Hepatocyte (in vitro differentiated cells): ENCODE measurements at places on chromosomes 6 and 20. TPM values are rescaled to one million over a fixed set of nuclear protein-coding genes. Genes with fewer than 3 reads are reported as not detected.

Gene SLC9A8
- 4.9 and 8.2 TPM in 2 replicates for polyA plus RNA-seq

Gene FNDC11
- 0.79 and 2.1 TPM in 2 replicates for polyA plus RNA-seq

Gene BMP7
- polyA plus RNA-seq, result 9.1 and 11.4 TPM in 2 replicates

Gene SLC22A1
- 10.2 and 12.9 TPM in 2 replicates for polyA plus RNA-seq

Gene GLP1R
- polyA plus RNA-seq, result not detected in 2 replicates

Gene DDO
- polyA plus RNA-seq, result 0.39 TPM in 1 of 2 replicates, not detected in the other

Gene CNR1
- 1.1 and 1.6 TPM in 2 replicates for polyA plus RNA-seq

DNA sequence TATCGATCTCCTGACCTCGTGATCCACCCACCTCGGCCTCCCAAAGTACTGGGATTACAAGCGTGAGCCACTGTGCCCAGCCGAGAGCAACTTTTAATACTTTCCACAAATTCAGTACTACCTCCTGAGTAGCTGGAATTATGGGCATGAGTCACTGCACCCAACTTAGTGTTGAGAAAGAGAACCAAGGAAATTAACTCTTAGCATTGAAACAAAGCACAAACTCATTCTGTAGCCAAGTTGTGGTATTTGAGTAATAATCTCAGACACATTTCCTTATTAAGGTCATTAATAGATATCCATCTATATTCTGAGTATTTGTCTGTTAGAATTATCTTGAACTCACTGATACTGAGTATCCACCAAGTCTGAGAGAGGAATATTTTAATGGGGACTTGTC, 14.3 kb upstream of the ELOVL2 start:
- H3K4me3 ChIP-seq, result no peak overlapping the region
- H3K4me1 ChIP-seq, result no peaks in the 10 kb centered on the region
- DNase-seq, result no peak
- no peaks in the 10 kb centered on the region for H3K27me3 ChIP-seq
- no peak overlapping the region for H3K27ac ChIP-seq
- no peaks in the 10 kb centered on the region for H3K36me3 ChIP-seq

GRCh38 chr6:112665815-112666214, 318.7 kb downstream of the RFPL4B start:
- no peak overlapping the region for H3K27ac ChIP-seq
- no peak for DNase-seq
- no peaks in the 10 kb centered on the region for H3K4me1 ChIP-seq

DNA sequence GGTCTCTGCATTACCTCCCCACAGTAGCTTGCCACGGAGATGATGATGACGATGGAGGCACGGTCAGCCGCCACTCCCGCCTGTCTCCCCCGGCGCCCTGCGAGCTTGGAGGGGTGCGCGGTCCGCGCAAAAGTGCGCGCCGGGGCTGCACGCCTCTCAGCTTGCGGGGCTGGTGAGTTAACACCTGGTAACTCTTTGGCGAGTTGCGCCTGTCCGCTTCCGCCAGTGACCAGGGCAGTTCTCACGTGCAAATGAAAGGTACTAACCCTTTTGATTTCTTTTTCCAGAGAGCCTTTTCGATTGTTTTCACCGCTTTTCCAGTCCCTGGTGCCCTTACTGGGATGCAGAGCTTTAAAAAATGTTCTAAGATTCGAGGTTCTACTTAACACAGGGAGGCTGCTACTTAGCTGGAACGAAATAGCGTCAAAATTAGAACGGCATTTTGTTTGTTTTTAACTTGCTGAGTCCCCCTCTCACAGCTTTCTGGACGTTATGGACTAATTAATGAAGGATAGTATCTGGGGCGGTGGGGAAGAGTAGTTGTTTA, 6.2 kb downstream of the GRIK2 start:
- no peak overlapping the region for H3K4me3 ChIP-seq
- H3K27ac ChIP-seq, result no peak overlapping the region
- no peak for DNase-seq

DNA sequence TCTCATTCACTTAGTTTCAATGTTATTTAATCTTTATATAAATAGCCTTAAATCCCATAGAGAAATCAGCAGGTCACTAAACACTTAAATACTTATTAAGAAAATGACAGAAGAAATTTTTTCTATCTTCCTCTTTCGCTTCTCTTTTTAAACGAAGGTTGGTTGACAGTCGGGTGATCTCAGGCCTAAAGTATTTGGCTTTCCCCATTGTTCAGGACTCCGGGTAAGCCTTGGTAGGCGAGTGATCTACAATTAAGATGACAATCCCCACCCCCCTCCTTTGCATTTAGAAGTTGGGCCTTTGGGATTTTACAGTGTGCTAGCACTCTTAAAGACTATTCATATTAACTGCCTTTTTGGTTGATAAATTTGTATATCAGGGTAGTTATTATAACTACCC, 19.7 kb upstream of the UTRN start:
- peaks cover 26% of the 10 kb centered on the region for H3K4me1 ChIP-seq
- no peaks in the 10 kb centered on the region for H3K27me3 ChIP-seq
- peak overlapping the region; percentile 89 for H3K27ac ChIP-seq
- H3K36me3 ChIP-seq, result no peaks in the 10 kb centered on the region

DNA sequence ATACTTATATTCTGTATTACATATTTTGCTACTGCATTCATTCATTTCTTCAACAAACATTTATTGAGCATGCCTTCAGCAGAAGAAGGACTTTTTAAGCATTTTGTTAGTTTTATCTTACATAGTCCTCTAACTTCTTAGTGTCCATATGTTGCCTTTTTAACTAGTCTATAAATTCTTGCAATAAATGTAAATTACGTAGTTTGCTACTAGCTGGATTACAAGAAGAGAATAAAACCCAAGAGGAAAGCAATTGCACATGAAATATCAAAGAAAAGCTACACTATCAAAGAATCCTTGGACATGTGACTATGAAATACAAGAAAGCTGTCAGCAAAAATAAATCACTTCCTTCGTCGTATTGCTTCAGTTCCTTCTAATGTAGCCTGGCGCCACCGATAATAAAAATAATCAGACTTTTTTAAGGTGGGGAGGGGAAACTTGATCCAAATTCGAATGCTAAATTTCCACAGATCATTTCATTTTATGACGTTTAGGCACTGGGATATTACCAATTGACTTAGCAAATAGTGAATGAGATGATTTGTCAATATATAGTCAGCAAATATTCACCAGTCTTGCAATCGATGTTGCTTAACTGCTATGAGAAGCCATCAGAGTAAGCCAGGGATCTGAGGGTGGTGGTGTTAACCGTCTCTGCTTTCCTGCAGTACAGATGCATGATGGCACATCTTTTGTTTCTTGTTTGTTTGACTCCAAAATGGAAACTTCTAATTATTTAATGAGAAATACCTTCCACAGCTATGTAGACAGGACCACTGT, 258.7 kb upstream of the EXOC2 start:
- no peaks in the 10 kb centered on the region for H3K27me3 ChIP-seq

DNA sequence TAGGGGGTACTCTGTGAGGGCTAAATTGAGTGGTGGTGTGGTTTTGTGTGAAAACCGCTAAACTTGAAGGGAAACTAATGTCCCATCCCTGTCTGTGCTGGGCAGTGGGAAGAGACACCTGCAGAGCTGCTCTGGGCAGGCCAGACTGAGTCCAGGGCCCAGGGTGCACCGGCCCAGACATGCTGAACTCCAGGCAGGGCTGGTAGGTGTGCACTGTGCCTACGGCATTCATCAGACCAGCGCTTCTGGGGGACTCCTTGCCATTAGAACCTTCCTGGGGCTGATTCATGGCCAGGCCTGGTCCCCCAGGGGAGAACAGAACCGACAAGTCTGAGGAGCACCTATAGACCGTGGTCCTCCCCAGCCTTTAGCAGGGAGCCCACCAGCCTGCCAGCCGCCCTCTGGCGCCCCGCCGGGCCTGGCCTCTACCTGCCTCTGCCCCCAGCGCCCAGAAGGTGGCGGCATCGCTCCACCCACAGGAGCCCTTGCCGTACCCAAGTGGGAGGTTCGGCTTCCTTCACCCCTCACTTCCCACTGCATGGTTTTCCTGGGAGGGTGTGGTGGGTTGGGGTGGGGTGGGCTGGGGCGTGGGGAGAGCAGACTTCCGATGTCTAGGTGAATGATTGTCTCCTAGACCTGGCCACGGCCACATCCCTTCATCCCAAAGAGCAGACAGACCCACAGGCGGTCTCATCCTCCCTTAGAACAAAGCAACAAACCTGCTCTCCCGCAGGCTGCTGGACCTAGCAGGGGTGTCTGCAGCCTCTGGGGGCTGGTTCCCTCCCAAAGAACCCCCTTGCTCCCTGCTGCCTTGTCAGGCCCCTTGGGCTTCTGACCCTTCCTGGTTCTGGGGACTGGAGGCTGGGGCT, 15.5 kb downstream of the CCDC167 start:
- H3K27me3 ChIP-seq, result no peaks in the 10 kb centered on the region
- no peaks in the 10 kb centered on the region for H3K36me3 ChIP-seq
- H3K4me1 ChIP-seq, result no peaks in the 10 kb centered on the region
- DNase-seq, result peak; percentile 79
- no peak overlapping the region for H3K27ac ChIP-seq

DNA sequence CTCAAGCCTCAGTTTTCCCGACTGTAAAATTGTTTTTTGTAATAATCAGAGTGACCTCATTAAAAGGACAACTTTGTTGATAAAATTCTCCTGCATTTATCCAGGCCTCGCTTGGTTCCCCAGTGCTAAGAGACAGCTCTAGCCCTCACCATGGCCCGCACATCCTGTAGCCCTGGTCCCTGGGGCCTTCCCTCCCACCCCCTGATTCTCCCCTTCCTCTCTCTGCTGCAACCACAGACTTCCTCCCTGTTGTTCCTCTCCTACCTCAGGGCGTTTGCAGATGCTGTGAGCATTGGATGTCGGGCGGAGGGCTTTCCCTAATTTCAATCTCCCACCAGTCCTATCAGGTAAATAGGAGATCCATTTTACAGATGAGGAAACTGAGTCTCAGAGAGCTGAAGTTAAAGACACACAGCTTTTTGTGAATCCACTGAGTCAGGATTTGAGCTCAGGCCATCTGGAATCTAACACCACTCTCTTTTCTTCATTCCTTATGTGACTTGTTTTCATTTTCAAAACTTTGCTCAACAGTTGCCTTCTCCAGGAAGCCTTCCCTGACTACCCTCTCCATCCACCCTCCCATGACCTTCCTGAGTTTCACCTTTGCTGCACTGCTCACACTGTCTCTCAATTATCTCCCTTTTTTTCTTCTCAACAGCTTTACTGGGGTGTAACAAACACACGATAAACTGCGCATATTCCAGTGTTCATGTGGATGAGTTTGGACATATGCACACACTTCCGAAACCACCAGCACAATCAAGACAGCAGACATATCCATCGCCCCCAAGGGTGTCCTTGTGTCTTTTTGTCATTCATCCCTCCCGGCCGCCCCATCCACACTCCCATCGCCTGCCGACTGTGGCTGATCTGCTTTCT, 107.1 kb downstream of the CEBPB start:
- H3K4me3 ChIP-seq, result no peak overlapping the region
- DNase-seq, result no peak
- peaks cover 5% of the 10 kb centered on the region for H3K4me1 ChIP-seq
- no peaks in the 10 kb centered on the region for H3K36me3 ChIP-seq
- H3K27me3 ChIP-seq, result no peaks in the 10 kb centered on the region

GRCh38 chr6:137829641-137830083, 37.4 kb upstream of the TNFAIP3 start:
- H3K36me3 ChIP-seq, result no peaks in the 10 kb centered on the region
- H3K4me1 ChIP-seq, result no peaks in the 10 kb centered on the region
- H3K27me3 ChIP-seq, result no peaks in the 10 kb centered on the region
- H3K4me3 ChIP-seq, result no peak overlapping the region
- peak overlapping the region; percentile 56 for H3K27ac ChIP-seq
- DNase-seq, result peak; percentile 25

DNA sequence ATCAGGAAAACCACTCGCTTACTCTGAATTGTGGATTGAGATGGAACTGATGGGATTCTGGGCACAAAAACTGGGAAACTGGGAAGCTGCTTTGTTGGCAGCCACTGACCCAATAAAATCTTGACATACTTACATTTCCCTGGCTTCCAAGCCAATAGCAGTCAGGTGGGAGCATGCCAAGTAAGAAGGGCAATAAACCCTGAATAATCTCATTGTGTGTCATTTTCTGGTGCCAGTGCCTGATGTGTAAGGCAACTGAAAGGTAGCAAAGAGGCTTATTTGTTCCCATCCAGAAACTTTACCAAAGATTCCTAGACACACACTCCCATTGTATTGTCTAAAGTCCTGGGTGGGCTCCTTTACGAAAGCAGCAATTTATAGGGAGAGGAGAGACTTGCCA, 93.2 kb downstream of the TBX18 start:
- DNase-seq, result peak; percentile 26
- H3K4me3 ChIP-seq, result no peak overlapping the region
- H3K36me3 ChIP-seq, result no peaks in the 10 kb centered on the region
- H3K27me3 ChIP-seq, result no peaks in the 10 kb centered on the region
- H3K4me1 ChIP-seq, result no peaks in the 10 kb centered on the region

- no peaks in the 10 kb centered on the region for H3K36me3 ChIP-seq
- DNase-seq, result no peak
- no peaks in the 10 kb centered on the region for H3K4me1 ChIP-seq
- H3K27ac ChIP-seq, result no peak overlapping the region
These were observed 16.6 kb downstream of the PHACTR3 start for GRCh38 chr20:59620860-59621505.

- no peaks in the 10 kb centered on the region for H3K36me3 ChIP-seq
- no peak overlapping the region for H3K27ac ChIP-seq
- H3K4me3 ChIP-seq, result no peak overlapping the region
- DNase-seq, result no peak
- H3K27me3 ChIP-seq, result no peaks in the 10 kb centered on the region
These were observed 20.1 kb downstream of the SAMD5 start for GRCh38 chr6:147528511-147529145.

DNA sequence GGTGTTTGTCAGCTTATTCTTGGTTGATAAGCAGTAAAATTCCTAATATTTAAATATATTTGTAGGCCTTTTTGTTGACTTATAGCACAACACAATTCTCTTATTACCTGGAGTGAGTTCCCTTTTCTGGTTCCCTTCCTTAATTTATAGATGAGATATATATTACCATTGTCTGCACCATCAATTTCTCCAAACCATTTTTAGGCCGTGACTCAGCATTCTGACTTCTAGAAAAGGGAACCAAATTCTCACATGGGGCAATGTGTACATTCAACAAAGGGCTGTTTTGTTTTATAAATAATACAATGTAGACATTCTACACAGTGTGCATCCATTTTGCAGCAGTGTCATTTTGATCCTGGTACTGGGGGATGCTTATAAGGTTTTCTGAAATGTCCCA, 52.8 kb downstream of the NCOA7 start:
- no peaks in the 10 kb centered on the region for H3K36me3 ChIP-seq
- H3K27me3 ChIP-seq, result no peaks in the 10 kb centered on the region
- H3K4me3 ChIP-seq, result no peak overlapping the region
- DNase-seq, result no peak
- H3K4me1 ChIP-seq, result no peaks in the 10 kb centered on the region
